ENCODE measurements at places on chromosomes 11 and 22. TPM values are rescaled to one million over a fixed set of nuclear protein-coding genes. Genes with fewer than 3 reads are reported as not detected.

The MYRF gene
- 4.2 TPM for total RNA-seq

The PARVG gene
- total RNA-seq, result not detected

The MYBPC3 gene
- not detected for total RNA-seq

The RHOD gene
- 24.5 TPM for total RNA-seq

The PHOX2A gene
- total RNA-seq, result not detected

The TMEM151A gene
- 0.10 TPM for total RNA-seq

The AGBL2 gene
- total RNA-seq, result 2.1 TPM

The TNNT3 gene
- total RNA-seq, result not detected

The SLC22A12 gene
- not detected for total RNA-seq

The RFPL1 gene
- total RNA-seq, result not detected

The TUG1 gene
- total RNA-seq, result 90.7 TPM

The LRRN4CL gene
- 0.17 TPM for total RNA-seq
